ENCODE measurements at places on chromosomes 1 and 21.

GRCh38 chr1:56188221-56188620, 391.1 kb downstream of the PLPP3 start:
- no peak for DNase-seq

GRCh38 chr1:61569303-61569621, 155.7 kb downstream of the TM2D1 start:
- no peak for DNase-seq

DNA sequence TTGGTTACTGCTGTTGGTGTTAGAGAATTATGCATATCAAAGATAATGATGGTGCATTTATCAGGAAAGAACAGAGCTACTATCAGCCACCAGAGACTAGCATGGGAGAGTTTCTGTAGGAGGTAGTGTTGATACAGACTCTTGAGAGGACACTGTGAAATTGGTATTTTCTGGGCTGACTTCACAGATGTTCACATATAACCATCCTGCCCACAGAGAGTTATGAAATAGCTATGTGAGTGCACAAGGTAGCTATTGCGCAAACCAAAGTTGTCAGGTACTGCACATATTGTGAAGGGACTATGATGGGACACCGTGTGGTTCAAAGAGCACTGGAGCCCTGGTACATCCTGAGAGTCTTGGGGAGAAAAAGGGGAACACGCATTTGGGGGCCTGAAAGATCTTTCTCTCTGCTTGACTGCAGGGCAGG, 1.4 kb upstream of the TLCD4 start:
- DNase-seq: no peak

GRCh38 chr1:46413596-46413985, 19.5 kb downstream of the FAAH start:
- DNase-seq: no peak

- no peak for DNase-seq
These were observed 52.9 kb upstream of the SSBP3 start for GRCh38 chr1:54459140-54459539.

DNA sequence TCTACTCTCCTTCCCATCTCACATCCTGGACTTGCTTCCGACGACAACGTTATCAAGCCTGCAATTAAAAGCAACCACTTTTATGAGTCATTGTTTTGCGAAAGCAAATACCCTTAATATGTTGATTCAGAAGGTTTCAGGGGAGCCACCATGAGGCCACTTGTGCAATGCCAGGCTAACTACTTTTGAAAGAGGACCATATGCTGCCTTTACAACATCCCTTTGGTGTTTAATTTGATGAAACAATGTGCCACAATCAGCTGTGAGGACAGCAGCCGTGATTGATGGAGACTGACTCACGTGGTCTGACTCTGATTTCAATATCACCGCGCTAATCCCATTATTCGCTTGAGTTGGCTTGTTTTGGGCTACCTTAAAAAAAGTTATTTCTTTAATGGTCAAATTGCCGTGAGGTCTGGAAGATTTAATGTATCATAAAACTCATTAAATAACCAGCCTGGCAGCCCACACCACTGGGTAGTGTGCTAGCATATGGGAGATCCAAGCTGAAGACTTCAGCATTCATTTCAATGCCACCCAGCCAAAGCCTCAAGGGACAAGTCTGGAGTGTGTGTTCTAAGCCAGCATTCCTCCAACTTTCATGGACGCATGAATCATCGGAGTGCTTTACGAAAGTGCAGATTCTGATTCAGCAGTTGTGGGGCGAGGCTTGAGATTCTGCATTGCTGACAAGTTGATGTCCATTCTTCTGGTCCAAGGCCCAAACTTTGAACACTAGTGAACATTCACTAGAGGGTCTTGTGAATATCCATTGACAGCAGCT, 73.3 kb upstream of the PAXBP1 start:
- DNase-seq: no peak

DNA sequence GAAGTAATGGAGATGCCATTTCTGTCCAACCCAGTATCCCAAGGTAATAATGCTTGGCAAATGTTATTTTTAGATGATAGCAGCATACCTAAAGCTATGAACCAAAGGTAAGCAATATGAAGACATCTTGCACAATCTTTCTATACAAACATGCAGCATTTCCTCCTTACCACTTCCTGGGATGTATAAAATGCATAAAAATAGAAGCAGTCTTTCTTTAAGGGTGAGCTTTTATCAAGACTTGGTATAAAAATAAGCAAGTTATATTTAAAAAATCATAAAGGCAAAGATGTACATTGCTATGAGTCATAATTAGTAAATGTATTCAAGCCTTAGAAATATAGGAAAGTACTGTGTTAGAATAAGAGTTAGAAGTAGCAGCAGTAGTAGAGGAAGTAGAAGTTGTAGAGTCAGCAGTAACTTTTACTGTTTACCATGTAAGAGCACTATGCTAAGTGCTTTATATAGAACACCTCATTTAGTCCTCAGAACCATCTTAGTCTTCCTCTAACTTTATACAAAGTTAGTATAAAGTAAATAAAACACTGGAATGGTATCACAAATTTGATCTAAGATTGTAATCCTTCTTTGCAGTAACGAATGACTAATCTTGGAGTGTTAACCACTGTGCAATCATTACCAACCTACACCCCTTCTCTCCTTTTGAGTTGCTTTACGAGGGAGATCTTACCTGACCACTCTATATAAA, 371.3 kb downstream of the VAV3 start:
- DNase-seq: no peak

GRCh38 chr1:14037101-14037847, 337.3 kb downstream of the PRDM2 start:
- DNase-seq: no peak

DNA sequence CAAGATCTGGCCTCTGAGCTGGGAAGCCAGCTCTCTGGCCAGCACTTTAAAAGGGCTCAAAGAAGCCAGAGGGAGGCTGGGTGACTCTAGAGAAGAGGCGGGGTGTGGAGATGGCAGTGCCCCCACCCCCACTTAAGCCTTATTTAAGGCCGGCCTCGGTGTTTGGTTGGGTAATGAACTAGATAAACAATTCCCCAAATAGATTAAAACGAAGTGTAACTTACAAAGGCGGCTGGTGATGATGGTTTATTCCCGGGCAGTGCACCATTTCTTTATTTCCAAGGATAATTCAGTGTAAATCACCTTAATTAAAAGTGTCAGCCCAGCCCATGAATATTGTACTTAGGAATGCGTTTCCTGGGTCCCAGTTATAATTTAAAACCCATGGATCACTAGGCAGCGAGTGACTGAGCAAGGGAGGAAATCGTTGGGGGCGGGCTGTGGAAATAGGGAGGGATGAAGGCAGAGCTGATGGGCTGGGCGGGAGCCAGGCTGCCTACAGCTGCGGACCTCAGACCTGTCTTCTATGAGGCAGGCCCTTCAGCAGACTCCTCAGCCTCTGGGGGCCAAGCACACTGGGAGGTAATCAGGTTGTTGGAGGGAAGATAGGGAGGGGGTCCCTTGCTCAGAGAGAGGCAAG, 54.9 kb downstream of the TMEM53 start:
- no peak for DNase-seq

DNA sequence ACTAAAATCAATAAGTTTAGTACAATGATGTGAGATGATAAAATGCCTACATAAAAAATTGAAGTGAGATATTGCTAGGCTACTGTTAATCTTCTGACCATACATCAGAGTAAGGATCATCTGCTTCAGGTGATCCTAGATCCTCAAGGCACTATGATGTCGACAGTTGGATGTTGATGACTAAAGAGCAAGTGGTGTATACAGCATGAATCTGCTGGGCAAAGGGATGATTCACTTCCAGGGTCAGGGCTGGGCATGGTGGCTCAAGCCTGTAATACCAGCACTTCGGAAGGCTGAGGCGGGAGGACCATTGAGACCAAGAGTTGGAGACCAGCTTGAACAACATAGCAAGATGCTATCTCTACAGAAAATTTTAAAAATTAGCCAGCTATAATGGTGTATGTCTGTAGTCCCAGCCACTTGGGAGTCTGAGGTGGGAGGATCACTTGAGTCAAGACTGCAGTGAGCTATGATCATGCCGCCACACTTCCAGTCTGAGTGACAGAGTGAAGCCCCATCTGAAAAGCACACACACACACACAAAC, 24.6 kb downstream of the NUF2 start:
- no peak for DNase-seq

DNA sequence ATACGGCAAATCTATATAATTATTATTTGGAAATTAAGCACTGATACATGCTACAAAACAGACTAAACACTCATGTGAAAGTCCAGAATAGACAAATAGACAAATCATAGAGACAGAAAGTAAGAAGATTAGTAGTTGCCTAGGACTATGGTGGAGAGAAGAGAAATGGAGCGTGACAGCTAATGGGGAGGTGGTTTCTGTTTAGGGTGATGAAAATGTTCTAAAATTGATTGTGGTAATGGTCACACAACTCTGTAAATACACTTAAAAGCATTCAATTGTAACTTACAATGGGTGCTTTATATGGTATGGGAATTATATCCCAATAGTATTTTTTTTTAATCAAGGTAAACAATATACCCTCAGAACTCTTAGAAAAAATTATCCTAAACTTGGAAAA, 20.4 kb upstream of the ITLN2 start:
- no peak for DNase-seq

GRCh38 chr1:183622884-183623785, 12.4 kb downstream of the ARPC5 start:
- no peak for DNase-seq

GRCh38 chr21:31340942-31341487, 3.0 kb downstream of the TIAM1 start:
- no peak for DNase-seq

DNA sequence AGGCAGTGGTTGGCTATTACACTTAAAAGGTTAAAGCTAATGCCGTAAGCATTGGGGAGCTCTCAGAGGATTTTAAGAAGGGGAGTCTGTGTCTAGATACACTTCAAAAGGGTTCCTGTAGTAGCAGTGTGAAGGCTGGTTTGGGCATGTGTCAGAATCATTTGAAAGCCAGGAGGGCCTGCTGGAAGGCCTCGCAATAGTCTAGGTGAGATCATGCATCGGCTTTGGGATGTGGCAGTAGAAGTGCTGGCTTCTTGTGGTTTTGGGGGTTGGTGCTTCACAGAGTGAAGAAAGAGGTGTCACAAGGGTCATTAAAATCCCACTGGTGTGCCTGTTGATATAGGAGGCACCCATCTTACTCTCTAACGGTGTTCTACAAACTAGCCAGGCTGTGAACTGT, 85.7 kb downstream of the ST6GALNAC3 start:
- no peak for DNase-seq

DNA sequence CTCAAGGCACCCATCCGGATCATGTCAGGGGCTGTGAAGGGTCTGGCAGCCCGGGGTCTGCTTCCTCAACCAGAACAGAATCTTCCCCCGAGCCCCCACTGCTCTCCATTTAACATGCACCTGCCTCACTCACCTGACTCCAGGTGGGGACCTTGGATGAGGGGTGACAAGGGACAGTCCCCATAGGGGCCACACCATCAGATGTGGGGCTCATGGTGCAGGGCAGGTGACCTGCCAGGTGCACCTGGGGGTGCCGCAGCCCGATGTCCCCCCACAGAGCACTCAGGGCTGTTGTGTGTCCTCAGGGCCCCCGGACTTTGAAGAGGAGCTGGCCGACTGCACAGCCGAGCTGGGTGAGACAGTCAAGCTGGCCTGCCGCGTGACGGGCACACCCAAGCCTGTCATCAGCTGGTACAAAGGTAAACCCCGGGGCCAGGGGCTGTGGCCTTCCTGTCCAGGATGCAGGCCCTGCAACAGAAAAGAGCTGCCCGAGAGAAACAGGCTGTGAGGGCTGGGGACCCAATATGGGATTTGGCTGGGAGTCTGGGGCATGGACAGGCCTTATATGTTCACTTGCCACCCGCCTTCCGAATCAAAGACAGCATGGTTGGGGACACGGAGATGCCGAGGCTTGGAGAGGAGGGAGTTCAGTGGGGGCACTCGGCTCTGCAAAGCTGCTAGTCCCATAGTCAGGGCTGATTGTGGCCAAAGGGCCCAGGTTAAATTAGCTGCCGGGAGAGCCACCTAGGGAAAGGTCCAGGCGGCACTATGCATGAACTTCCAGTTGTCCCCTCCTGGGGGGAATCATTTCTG, 64.6 kb downstream of the TRIM11 start:
- no peak for DNase-seq

DNA sequence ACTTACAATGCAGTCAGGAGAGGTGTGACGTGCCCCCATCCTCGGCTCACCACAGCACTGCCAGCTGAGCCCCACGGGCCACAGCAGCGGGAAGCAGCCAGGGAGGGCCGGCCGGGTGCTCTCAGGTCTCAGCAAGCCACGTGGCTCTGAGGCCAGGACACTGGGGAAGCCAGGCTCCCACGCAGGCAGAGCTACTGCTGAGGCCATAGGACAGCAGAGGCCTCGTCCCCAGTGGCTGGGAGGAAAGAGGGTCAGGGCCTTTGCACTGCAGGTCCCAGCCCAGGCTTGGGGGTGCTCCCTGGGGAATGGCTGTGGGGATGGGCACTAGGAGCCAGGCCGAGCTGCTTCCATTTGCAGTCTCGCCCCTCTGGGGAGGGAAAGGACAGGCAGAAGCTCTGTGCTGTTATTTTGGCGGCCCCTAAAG, 5.8 kb downstream of the LRRC47 start:
- DNase-seq: no peak

DNA sequence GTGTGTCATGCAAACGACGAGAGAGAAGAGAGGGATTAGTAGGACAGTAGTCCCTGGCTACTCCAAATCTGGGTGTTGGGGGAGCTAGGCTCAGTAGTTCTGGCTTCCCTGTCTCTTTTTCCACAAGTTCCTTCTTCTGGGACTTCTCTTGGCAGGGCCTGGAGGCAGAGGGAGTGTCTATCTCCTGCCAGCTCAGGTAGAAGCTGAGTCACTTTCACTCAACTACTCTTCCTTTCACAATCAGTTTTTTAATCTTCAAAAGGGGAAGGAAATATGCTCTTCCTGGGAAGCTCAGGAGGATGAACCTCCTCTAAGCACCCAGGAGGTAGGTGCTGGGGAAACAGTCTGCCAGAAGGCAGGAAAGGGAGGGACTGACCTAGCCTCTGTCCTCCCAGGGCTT, 35.2 kb upstream of the MAGOH start:
- no peak for DNase-seq

GRCh38 chr1:63943393-63943792, 169.6 kb downstream of the ROR1 start:
- DNase-seq: no peak

DNA sequence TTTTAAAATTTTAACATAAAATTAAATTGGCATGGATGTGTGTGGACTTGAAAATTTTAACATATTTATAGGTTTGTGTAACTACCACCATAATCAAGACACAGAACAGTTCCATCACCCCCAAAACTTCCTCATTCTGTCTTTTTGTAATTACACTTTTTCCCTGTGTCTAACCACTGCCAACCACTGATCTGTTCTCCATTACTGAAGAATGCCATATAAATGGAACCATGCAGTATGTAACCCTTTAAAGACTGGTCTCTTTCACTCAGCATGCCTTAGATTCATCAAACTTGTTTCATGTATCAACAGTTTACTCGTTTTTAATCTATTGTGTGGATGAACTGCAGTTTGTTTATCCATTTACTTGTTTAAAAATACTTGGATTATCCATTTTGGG, 13.0 kb upstream of the AHCYL1 start:
- DNase-seq: no peak

All from stimulated activated CD8-positive, alpha-beta memory T cell treated with anti-CD3 and anti-CD28 coated beads, Interleukin-15, amount 100 ng/mL, for 4 hours (primary cell).